ENCODE measurements at places on chromosomes 7 and 10.

DNA sequence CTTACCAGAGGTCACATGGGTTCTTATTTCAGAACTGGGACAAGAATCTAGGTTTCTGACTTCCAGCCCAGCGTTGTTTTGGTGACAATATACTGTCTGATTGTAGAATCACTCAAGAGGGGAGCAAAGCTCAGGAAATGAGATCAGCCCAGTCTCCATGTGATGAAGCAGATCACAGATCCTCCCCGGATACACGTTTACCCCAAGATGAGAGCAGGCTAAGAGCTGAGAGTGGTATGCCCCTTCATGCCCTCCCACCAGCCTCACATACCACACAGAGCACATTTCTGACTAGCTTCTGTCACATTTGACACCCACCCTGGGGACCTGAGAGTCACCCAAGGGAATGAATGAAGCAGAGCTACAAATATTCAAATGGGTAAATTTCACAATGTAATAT lies 27.1 kb upstream of the PRKCQ start:
- no peak for DNase-seq

- DNase-seq: no peak
Observed at GRCh38 chr7:98202367-98203195, 8.7 kb upstream of the BHLHA15 start.

DNA sequence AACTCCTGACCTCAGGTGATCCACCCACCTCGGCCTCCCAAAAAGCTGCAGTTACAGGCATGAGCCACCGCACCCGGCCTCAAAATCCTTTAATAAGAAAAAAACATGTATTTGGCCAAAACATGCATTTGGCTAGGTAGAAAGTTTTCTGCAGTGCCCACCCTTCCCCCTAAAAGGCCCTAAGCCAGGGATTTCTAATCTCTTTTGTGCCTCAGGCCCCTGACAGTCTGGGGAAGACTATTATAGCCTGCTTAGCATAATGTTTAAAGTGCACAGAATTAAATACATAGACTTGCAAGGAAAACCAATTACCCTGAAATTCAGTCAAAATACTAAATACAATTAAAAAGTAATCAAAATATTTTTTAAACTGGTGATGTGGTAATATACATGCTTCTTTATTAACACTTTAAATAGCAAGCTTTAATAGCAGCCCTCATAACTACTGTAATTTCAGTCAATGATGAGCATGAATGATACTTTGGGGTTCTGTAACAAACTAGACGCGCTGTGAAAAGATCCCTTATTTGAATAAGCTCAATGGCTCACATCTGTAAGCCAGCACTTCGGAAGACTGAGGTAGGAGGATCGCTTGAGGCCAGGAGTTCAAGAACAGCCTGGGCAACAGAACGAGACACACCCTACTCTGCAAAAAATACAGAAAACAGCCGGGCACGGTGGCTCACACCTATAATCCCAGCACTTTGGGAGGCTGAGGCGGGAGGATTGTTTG lies 29.9 kb downstream of the SPDYE6 start:
- no peak for DNase-seq

DNA sequence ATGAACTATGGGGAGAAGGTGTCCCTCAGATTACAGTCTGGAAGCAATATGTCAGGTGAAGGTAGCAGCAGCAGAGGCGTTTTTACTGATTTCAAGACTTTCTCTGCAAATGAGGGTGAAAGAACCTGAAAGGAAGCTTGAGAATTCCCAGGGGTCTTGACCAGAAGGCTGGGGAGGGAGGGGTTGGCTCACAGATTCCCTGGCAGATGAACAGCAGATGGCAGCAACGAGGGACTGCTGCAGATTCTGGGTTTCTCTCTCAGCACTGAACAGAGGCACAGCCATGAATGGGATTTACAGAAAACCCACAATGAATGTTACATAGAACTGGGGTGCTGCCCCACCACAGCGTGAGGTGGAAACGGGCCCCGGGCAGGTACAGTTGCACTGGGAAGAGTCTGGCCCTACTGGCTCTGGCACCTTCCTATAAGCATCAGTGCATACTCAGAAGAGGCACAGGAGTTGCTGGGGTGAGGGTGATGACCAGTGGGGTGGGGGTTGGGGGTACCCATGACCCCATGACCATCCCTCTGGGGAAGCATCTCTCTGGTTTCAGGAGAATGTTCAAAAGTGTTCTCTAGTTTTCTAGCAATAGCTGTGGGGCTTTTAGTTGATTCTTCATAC lies 317.8 kb downstream of the SH2D4B start:
- DNase-seq: peak; percentile 21

- no peak for DNase-seq
Observed at GRCh38 chr7:87058744-87059524, 520 bp downstream of the ELAPOR2 start.

DNA sequence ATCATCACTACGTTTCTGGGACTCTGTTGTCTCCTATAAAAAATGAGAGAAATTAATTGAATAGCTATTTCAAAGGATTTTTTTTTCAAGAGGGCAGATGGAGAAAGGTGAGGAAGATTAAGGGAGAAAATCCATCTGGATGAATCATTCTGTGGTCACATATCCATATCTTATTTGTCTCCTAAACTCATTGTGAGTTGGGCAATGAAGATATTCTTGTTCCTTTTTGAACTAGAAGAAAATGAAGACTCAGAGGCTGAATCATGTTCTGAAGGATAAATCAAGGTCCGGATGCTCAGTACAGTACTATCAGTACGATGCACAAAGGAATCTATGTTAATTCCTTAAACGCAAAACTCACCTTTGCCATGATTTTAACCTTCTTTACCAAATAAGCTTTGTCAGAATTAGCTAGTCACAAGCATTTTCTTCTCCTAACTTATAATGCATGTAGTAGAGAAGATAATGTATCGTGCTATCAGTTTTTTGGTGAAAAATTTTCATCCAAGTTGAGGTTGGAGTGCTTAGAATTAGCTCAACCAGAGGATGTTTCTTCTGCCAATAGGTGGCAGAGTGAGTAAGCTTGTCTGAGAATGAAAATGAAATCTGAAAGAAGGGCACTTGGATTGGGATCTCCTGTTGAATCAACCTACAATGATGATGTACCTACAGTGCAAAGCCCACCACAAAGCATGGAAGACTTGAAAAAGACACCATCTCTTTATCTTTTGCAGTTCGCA lies 446.9 kb downstream of the KIF20B start:
- no peak for DNase-seq

GRCh38 chr10:52994370-52994769 lies 221.8 kb upstream of the MBL2 start:
- DNase-seq: no peak

GRCh38 chr7:79598351-79598750 lies 144.9 kb upstream of the MAGI2 start:
- no peak for DNase-seq

DNA sequence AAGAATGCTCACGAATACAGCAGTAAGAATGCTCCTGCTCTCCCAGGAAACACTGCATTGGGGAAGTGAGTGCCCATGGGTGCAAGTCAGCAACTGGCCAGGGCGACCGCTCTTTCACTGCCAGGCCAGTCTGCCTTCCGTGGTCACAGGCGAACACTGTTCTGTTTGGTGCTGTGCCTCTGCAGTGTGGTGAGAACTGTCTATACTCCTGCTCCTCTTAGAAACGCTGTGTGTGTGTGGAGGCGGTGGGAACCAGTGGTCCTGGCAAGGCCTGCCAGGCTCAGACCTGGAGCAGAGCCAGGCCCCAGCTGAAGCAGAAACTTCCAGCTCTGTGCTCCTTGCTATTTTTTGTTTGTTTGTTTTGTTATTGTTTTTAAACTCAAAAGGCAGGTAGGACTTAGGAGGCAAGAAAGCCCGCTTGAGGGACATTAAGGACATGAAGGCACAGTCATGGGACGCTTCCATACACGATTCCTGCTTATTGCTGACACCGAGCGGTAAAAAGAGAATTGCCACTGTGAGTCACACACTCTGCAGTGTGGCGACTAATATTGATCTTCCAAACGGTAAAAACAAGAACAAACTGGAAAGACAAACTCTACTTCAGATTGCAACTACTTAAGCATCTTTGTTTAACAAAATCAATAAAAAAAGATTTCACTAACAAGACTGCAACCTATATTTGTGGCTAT lies 430.8 kb downstream of the DNAJB6 start:
- DNase-seq: no peak

- no peak for DNase-seq
Observed at GRCh38 chr10:29748109-29748650, 113.4 kb upstream of the SVIL start.

- DNase-seq: no peak
Observed at GRCh38 chr10:104127411-104127810, 5.4 kb downstream of the SFR1 start.

- no peak for DNase-seq
Observed at GRCh38 chr10:78757344-78757925, 311.3 kb upstream of the ZMIZ1 start.

DNA sequence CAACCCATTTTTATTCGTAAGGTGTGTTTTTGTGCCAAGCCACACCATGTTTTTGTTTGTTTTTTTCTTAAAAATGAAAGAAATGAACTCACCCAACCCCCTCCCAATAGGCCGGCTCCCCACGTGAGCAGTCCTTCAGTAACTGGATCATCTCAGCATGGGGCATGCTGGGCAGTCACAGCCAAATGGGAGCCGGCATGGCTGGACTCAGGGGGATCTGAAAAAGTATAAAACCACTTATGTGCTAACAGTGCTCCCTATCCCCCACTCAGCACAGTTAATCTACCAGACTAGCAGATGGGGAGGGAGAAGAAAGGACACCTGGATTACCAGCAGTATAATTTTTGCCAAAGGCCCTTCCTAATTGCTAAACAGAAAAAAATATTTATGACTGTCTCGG lies 39.3 kb downstream of the BAZ1B start:
- DNase-seq: no peak
